ENCODE measurements at places on chromosomes 7 and 10.

DNA sequence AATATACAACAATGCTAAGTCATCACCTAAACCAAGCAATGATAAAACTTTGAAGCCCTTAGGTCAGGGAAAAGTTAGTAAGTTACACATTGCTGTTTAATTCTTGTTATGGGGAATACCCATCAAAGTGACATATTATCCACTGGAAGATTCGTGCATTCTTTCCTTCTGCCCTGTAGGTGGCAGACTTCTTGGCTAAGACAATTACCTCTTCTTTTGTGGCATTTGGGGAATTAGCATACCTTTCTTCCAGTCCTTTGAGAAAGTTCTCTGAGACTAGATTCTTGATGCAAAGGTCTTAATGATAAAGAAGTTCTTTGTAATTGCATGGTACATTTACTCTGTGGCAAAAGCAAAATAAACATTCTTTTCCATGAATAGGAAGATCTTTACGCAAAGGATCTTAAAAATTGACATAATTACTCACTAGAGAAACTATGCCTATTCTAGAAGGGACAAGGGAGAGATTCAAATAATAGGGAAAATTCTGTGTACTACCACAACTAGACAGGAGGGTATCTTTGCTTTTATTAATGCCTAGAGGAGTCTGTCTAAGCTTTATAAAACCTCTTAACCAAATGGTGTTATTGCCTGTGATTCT lies 395.9 kb downstream of the GRM8 start:
- DNase-seq, result no peak

- DNase-seq, result no peak
Measured at GRCh38 chr10:5900247-5900646, 10.2 kb downstream of the FBH1 start.

- DNase-seq, result no peak
Measured at GRCh38 chr10:95877881-95878280, 29.9 kb upstream of the CC2D2B start.

- peak; percentile 79 for DNase-seq
Measured at GRCh38 chr10:17228091-17229015, at the start of gene VIM. Gene VIM (plus strand): TSS chr10:17228241. CDS start chr10:17229423, 1,182 bp downstream.

DNA sequence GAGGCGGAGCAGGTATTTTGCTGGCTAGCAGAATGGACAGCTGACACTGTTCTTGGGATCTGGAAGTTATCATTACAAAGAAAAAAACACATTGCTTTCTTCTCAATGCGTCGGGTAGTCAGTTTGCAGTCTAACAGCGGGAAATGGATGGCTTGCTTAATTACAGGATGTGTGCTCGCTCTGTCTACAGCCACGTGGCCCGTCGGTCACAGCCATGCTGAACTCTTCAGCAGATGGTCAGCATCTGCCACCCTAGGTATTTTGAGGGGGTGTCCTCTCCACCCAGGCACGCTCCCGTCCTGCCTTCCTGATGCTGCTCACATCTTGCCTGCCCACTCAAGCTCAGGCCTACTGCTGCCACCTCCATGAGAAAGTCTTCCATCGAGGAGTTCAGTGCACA lies 20.4 kb upstream of the INMT start:
- DNase-seq, result no peak

DNA sequence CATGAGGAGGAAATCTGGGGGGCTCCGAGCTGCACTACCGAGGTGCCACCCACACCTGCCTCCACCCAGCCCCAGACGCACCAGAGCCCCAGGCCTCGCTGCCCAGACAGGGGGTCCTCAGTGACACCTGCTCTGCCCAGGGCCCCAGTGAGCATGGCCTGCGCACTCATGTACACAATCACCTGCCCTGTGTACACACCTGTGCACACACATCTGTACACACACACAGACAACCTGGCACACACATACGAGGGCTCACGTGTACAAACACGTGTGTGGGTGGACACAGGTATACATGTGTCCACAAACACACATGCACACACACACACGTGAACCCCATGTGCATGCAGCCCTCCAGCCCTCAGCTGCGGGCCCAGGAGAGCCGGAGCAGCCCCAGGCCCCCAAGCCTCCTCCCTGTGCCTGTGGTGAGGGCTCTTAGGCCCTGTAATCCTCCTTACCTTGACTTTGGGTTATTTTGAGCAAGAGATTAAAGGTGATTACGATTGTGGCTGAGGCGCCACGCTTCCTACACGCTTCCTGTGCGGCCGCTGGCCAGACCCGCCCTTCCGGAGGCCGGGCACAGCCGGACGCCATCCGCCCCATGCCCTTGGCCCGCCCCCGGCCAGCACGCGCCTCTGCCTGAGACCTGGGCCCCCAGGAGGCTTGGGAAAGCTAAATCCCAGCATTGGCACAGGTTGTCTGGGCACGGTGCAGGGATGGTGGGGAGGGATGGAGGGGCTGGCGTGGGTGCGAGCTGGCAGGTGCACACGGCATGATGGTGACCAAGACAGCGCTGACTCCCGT lies 71.9 kb downstream of the ELFN1 start:
- DNase-seq, result no peak

GRCh38 chr7:98348726-98349474 lies 52.0 kb downstream of the BAIAP2L1 start:
- no peak for DNase-seq

DNA sequence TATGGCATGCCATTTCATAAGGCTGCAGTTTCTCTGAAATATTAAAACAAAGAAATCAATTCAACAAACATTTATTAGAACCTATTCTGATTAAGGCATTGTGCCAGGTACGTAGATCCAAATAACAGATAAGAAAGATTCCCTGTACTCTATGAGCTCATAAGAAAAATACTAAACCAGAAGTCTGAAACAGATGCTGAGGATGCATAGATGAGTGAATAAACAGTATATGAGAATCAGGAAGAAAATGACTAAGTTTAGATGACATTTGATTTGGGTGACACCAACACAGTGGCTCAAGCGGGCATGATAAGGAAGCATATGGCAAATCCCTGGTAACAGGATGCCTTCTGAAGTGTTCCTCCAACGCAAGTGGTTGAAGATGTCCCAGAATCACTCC lies 477.2 kb downstream of the PARD3 start:
- DNase-seq, result no peak

- no peak for DNase-seq
Measured at GRCh38 chr7:494906-495305, 24.7 kb downstream of the PDGFA start.

GRCh38 chr7:7263297-7264230 lies 81.2 kb downstream of the C1GALT1 start:
- no peak for DNase-seq

GRCh38 chr10:1210667-1211066 lies 154.5 kb downstream of the WDR37 start:
- DNase-seq, result no peak

- DNase-seq, result no peak
Measured at GRCh38 chr7:137513091-137513490, 169.6 kb upstream of the PTN start.

- DNase-seq, result no peak
Measured at GRCh38 chr10:126667568-126667967, 2.9 kb downstream of the C10orf90 start.

GRCh38 chr7:30474893-30475292 lies 3.7 kb downstream of the NOD1 start:
- DNase-seq, result no peak

GRCh38 chr7:142030294-142030693 lies 34.6 kb downstream of the MGAM start:
- no peak for DNase-seq

DNA sequence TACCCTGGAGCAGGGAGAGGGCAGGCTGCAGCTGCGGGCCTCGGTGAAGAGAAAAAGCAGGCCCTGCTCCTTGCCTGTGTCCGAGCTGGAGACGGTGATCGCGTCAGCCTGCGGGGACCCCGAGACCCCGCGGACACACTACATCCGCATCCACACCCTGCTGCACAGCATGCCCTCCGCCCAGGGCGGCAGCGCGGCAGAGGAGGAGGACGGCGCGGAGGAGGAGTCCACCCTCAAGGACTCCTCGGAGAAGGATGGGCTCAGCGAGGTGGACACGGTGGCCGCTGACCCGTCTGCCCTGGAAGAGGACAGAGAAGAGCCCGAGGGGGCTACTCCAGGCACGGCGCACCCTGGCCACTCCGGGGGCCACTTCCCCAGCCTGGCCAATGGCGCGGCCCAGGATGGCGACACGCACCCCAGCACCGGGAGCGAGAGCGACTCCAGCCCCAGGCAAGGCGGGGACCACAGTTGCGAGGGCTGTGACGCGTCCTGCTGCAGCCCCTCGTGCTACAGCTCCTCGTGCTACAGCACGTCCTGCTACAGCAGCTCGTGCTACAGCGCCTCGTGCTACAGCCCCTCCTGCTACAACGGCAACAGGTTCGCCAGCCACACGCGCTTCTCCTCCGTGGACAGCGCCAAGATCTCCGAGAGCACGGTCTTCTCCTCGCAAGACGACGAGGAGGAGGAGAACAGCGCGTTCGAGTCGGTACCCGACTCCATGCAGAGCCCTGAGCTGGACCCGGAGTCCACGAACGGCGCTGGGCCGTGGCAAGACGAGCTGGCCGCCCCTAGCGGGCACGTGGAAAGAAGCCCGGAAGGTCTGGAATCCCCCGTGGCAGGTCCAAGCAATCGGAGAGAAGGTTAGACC lies 138.0 kb upstream of the STK17A start:
- DNase-seq, result no peak

- no peak for DNase-seq
Measured at GRCh38 chr7:18123508-18124239, 96.0 kb upstream of the PRPS1L1 start.

DNA sequence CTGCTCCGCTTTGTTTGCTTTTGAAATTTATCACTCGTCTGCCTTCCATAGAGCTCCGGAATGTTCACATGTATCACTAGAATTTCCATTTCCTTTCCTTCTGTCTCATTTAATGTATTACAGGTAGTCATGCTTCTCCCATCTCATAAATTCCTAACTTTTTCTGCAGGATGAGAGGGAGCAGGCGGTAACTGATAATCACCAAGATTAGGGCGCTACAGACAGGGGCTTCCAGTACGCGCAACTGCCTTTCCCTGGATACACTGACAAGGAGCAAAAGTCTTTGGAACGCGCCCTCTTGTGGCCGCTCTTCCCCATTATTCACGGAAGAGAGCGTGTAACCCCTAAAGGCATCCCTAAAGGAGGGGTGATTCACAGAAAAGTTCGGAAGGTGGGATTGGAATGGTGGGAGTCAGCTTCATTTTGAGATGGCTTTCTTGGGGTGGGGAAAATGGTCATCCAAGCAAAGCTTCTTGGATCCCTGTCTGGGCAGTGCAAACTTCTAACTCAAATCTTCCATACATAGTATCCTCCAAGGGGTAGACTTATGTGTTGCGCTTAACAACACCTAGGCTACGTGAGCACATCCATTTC lies 6.5 kb downstream of the INHBA start:
- peak; percentile 5 for DNase-seq

- no peak for DNase-seq
Measured at GRCh38 chr10:117053482-117053881, 48.5 kb upstream of the SHTN1 start.

DNA sequence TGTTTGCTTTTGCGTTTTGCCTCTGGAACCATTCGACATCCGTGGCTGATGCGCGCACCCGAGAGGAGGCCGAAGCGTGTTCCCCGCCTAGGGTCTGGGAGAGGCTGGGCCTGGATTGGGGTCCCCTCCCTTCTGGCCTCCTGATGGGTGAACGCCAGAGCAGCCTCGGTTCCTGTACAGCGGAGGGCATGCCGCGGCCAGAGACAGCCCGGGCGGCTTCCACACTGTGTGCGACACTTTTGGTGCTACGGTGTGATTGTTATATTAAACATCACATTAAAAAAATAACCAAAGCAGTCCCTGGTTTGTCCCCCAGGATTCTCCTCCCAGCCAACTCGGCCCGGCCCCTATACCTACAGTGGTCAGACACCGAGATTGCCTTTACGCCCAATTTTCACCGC lies 3.7 kb upstream of the HOXA7 start:
- no peak for DNase-seq

DNA sequence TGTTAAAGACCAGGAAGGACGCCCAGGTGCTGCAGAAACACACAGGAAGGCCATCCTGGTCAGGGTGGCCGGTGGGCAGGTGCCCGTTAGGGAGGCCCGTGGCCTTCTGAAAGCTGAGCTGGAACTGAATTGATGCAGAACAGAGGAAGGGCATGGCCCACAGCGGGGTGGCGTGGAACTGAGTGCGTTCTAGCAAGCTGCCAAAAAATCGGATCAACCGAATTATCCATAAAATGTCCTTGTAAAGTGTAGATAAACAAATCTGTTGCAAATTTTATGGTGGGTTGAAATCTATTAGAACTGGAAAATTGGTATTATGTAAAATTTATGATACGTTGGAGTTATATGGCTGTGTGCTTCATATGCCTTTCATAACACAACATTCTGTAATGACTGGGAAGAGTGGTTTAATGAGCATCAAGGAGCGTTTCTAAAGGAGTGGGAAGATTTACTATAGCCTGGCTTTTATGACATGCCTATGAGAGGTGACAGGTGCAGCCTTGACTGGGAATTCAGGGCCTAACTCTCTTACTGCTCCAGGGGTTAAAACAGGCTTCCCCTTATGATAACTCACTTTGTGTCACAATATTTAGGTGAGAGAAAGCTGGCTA lies 108.1 kb downstream of the GPR26 start:
- DNase-seq, result no peak

DNA sequence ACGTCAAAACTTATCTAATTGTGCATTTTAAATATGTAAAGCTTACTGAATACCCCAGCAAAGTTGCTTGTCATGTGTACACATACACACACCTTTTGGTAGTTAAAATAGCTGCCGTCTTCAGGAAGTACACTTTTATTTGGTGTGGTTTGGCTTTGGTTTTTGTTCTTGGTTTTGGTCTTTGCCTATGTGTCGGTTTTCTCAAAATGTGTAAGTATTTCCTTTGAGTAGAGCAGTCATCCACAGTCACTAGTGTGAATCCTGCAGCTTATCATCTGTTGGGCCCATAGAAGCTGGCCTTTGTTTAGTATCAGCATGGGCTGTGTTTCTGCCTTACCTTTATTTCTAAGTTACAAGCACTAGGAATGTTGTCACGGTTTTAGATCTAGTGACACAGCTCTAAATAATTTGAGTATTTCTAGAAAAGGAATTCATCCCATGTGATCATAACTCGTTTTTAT lies 35.3 kb downstream of the NET1 start:
- DNase-seq, result peak; percentile 6

- peak; percentile 1 for DNase-seq
Measured at GRCh38 chr7:107446531-107446930, 23.3 kb upstream of the GPR22 start.

DNA sequence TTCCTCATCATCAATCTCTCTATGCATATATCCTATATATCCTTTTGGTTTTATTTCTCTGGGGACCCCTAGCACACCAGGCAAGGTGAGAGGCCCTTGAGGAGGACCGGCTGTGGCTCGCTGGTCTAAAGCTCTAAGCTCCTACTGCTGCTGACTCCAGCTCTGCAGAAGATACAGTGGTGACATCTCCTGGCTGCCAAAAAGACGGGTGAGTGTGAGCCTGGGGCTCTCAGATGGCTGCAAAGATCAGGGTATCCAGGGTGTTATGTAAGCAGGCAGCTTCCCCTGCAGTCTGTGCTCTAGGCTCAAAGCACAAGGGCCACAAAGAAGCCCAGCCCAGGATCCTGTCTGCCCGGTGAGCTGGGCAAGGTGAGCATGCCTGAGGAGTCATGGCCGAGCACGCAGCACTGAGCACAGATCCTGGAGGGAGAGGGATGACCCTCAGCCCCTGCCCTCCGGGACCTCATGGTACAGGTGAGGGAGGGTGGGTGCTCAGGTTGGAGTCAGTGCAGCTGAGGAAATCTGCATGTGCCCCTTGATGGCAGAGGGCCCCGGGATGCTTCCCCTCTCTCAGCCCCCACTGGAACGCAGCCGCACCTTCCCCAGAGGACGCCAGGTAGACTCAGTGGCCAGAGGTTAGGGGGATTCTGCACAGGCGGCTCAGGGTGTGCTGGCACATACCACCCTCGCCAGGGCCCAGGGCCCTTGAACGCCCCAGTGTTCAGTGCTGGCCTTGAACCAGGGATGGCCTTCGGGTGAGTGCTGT lies 95.4 kb upstream of the INSIG1 start:
- no peak for DNase-seq

- DNase-seq, result no peak
Measured at GRCh38 chr7:131444683-131445082, 111.7 kb downstream of the PODXL start.

Measured in stimulated activated CD4-positive, alpha-beta T cell treated with anti-CD3 and anti-CD28 coated beads, Interleukin-12 subunit alpha, Interleukin-12 subunit beta, amount 100 ng/mL, for 24 hours (primary cell).